ENCODE measurements at places on chromosomes 4 and X. TPM values are rescaled to one million over a fixed set of nuclear protein-coding genes. Genes with fewer than 3 reads are reported as not detected.

Gene SULT1E1
- total RNA-seq: not detected

GRCh38 chr4:122771724-122772123, 39.2 kb downstream of the BBS12 start:
- no peak for DNase-seq

GRCh38 chr4:80024335-80024734, 48.7 kb downstream of the ANTXR2 start:
- DNase-seq: no peak

GRCh38 chr4:146265950-146266490, 51.7 kb downstream of the REELD1 start:
- DNase-seq: no peak

Data from activated CD4-positive, alpha-beta T cell treated with anti-CD3 and anti-CD28 coated beads, Interleukin-2, amount 10 ng/mL, durations not matched to agents 7 days and 5 days (primary cell).